ENCODE measurements at places on chromosomes 11 and 22. TPM values are rescaled to one million over a fixed set of nuclear protein-coding genes. Genes with fewer than 3 reads are reported as not detected.

DNA sequence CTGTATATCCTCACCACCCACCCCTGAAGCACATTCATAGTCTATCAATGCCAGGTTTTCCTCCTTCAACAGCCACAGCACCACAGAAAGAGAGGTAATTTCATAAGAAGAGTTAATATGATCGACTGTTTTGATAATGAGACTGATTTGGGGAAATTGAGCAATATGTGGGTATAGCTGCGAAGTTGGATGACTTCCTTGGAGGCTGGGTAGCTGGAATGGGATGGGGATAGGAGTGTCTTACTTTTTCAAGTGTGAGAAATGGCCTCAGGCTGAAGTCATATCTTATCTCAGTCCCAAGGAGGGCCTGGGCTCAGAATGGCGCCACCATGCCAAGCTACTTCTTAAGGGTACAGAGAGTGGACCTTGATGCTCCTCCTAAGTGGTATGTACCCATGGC lies 187.6 kb upstream of the CCDC90B start:
- DNase-seq: no peak

- DNase-seq: no peak
These were observed 266.5 kb upstream of the MTNR1B start for GRCh38 chr11:92702805-92703448.

DNA sequence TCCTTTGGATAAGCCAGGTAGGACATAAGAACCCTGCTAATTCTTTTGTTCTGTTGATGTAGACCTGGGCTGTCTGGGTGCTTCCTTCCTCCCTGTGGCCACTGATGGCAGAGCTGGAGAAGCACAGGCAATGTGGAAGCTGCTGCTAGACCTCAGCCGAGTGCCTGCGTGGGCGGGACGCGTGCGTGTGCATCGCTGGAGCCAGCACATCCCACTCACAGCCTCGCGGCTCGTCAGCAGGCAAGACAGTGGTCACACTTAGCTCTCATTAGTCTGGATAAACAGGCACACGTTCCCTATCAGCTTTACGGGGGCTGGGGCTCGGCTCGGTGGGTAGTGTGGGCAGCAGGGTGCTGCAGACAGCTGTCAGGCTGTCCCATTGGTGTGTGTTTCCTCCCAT lies 155.7 kb downstream of the GRIK4 start:
- DNase-seq: no peak

DNA sequence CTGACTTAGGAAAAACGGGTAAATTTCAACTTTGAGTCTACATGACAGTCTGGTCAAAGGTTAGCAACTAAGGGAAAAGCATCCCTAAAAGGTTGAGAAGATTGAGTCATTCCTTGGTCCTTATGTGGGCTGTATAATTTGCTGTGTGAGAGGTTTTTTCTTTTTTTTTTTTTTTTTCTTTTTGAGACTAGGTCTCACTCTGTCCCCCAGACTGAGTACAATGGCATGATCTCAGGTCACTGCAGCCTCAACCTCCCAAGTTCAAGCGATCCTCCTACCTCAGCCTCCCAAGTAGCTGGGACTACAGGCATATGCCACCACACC lies 101.4 kb downstream of the MRTFA start:
- no peak for DNase-seq

DNA sequence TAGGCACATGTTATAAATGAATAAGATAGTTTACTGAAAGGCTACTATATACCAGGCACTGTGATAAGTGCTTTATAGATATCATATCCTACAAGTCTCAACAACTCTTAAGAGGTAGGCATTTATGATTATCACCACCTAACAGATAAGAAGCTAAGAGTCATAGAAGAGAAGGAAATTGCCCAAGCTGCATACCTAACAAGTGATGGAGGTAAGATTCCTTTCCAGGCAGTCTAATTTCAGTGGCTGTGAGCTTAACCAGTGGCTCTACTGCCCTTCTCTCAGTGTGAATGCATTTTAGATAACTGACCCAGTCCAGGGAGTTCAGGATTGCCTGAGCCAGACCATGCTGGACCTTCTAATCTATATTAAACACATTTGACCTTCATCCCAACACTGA lies 39.2 kb downstream of the HEPHL1 start:
- DNase-seq: no peak

DNA sequence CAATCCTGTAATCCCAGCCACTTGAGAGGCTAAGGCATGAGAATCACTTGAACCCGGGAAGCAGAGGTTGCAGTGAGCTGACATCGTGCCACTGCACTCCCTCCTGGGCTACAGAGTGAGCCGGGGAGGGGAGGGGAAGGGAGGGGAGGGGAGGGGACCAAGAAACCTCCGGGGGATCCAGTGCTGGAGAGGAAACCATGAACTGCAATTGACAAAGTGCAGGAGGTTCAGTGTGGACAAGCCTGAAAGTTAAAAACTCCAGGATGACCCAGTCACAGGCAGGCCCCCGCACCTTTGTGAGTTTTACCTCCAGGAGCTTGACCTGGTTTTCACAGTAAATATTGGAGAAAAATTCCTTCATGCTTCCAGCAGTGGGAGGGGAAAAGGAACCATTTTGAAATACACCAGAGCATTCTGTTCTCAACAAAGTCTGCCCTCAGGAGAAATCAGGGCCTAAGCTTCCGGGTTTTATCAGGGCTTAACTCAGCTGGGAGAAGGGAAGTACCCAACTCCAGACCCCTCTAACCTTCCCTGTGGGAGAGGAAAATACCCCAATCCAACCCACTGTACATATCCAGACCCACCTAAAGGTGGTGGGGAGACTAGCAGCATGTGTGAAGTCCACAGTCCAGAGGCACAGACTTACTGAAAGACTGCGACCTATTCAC lies 15.5 kb upstream of the ZFTA start:
- no peak for DNase-seq

DNA sequence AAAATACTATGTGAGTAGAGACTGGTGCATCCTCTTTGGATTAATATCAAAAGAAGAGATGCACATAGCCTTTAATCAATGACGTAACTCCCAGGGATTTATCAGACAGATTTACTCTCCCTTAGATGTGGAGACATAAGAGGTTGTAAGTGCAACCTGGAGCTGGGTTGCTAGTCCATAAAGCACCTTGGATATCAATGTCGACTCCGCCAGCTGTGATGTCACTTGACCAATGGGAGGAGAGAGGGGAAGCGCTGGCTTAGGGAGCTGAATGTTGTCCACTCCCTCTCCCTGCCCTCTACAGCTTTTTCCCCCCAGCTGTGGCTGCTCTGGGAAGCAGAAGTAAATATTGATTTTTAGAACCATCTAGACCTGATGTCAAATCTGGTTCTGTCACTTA lies 28.9 kb upstream of the TMEM86A start:
- DNase-seq: no peak

DNA sequence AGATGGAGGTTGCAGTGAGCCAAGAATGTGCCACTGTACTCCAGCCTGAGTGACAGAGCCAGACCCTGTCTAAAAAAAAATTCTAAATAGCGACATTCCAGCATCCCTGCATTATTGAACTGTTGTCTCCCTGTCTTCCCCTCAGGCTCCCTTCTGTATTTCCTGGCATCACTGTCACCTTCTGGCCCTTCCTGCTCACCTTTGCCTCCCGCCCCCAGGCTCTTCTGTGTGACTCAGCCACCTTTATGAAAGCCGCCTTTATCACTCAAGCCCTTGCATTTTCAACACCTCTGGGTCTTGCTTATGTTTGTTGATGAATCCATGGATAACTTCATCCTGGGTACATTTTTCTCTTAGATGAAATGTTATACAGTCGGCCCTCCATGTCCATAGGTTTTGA lies 21.1 kb downstream of the UBASH3B start:
- no peak for DNase-seq

DNA sequence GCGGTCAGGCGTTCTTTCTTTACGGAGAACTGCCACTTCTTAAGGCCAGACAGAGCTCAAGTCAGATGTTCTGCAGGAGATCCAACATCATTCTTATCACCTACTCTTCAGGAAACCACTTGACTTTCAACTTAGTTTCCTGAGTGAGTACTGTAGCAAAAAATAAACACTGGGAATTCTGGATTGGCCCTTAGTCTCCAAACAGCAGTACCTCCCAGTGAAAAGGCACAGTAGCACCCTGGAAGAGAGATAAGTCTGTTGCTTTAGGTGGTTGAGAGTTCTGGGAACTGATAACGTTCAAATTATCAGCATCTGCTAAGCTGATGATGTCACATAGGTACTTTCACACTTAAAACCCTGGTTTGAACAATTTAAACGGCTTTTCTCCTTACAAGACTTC lies 971.8 kb upstream of the TENM4 start:
- no peak for DNase-seq

DNA sequence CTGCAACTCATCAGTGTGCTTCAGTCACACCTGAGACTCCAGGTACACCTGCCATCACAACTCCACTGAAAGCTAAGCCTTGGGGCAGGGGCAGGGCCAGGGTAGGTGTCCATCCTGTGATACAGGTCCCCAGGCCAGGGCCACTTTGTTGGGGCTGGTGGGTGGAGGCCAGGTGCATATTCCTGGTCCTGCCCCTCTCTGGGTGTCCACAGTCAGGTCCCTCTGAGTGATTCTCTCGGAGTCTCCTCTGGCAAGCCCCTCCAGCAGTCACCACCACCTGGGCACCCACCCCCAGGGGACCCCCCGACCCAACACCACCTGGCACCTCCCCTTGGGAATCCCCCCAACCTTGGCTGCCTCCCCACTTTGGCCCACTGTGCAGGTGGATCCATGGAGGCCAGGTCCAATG lies 9.5 kb upstream of the ACR start:
- no peak for DNase-seq

DNA sequence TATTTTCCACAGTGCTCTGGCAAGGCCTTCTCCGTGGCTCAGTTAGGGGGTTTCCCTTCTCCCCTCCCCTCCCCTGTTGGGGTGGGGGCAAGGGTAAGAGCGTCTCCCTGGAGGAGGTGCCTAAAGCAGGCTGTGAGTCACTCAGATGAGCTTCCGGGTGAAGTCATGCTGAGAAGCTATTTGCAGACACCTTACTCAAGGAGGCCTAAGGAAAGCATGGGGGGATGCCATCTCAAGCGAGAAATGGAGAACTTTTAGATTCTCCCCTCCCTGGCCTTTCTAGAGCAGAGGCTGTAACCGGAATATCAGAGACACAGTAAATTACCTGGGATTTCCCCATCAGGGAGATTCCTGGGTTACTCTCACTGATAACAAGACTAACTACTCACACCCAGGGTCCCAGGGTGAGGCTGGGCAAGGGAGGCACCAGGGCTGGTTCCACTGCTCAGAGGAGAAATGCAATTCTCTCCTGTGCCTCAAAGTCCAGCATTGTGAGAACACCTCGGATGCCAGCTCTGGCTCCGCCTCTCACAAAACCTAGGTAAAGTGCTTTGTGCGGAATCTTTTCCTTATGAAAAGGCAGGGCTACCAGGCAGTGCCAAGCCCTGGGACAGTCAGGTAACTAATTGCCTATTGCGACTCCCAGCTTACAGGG lies 123.6 kb downstream of the ABTB2 start:
- DNase-seq: peak; percentile 46

DNA sequence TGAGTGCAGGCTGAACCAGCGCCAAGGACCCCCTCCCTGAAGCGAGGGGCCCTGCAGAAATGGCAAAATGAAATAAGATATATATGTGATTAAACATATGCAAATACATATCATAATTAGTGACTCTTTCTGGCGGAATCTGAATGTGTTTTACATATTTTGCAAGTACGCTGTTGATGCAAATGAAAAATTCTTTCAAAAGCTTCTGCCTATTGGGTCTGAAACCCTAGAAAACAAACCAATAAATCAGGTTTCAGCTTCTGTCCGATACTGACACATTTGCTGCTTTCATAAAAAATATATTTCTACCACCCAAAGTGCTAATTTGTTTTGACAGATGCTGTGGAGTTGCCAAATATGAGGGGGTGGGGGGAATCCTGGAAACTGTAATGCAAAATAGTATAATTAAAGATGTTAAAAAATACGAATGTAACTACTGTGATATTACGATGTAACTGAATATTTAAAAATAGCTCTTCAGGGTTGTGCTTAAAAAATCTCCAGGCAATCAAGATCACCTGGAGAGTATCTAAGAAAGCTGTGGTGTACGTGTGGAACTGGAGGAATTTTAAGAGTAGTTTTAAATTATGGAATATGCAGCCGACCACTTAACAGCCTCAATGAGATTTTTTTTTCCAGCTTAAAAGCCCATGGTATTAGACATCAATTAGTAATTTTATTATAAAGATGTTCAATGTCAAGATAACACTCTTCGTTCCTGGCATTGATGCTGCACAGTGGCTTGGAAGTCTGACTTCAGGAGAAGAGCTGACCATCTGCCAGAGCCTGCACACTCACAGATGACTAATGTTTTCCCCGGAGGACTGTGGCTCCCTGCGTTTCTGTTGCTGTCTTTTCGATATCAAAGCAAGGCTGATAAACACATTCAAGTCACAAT lies 122.2 kb upstream of the RCN1 start:
- no peak for DNase-seq

GRCh38 chr11:75474240-75474639 lies 41.2 kb upstream of the KLHL35 start:
- peak; percentile 78 for DNase-seq

DNA sequence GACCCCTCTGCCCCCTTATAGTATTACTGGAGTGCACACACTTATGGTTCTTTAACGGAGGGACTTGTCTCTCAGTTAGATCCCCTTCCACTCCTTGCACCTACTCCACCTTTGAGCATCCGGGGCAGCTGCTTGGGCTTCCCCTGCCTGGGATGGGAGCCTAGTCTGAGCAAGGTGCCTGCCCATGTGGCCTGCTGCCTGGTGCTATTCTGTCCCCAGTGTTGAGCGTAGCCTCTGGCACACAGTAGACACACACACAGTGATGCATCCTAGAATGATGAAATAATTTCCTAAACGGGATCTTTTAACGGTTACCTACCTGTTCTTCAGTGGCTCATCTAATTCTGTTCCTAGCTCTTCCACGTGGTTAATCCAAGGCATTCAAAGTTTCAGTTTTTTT lies 22.4 kb downstream of the PPFIA1 start:
- no peak for DNase-seq

DNA sequence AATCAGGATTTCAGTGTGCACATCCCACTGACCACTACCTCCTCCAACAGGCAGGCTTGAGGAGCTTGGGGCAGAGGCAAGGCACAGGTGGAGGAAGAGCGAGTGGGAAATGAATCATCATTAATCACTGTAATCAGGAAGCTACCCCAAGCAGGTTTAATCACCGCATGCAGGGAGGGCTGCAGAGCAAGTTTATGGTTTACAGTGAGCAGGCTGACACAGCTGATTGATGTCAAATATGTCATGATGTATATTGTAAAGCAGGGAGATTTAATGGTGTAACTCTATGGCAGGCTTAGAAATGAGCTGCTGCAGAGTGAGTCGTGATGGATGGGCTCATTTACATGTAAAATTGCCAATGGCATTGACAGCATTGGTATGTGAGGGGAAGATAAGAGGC lies 441.0 kb downstream of the NTM start:
- no peak for DNase-seq

The ABCC8 gene
- total RNA-seq: not detected

The C1QTNF5 gene
- not detected for total RNA-seq

The ZNF280B gene
- 10.3 TPM for total RNA-seq

The SLC22A25 gene
- total RNA-seq: not detected

The MPPED2 gene
- total RNA-seq: not detected

The CLCF1 gene
- 6.4 TPM for total RNA-seq

The RNF26 gene
- total RNA-seq: 3.9 TPM
